Suppressor macrophage (primary cell): ENCODE measurements at places on chromosomes 4 and X.

DNA sequence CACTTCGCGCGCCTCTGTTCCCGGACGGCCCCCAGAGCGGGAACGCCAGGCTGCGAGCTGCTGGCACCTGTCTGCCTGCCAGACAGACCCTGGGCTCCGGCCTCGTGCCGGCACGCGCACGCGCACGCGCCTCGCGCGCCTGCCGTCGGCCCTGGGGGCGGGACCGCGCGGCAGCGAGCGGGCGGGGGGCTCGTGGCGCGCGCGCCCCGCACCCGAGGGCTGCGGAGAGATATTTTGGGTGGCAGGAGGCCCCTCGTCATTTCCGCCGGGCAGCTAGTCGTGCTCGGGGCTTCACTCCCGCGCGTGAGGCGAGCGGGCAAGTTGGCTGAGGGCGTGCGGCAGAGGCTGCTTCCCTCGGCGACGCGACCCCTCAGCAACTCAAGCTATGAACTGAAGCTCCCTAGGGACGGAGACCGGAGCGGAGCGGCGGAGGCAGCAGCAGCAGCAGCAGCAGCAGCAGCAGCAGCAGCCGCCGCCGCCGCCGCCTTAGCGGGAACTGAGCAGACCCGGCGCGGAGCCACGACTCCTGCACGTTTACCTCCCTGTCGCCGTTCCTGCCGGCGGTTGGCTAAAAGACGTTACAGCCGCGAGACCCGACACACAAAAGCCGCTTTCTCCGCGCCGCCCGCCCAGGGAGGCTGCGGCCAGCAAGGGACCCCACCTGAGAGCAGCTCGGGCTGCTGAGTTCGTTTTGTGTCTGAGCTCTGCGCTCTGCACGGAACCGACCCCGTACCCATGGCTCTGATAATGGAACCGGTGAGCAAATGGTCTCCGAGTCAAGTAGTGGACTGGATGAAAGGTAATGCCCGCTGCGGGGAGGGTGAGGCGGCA, at the start of gene CNKSR2:
CNKSR2 (plus strand) TSS at position 256 of the 831 bp plus-strand sequence; CDS start at position 736, 480 bp downstream.
- DNase-seq = peak; percentile 35

DNA sequence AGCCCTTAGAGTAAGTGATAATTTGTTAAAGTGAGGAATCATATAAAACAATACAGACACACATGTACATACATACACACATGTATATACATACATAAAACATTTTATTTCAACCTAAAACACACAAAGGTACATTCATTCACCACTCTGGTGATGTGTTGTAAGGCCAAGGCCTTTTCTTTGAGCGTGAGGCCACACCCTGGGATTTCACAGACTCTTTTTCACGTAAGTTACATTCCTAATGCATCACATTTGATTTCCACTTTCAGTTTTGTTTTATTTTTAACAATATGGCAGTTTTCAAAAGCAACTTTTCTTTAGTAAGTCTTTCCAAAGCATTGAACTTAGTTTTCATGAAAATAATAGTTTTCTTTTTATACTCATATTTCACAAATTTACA, 170.7 kb downstream of the COL4A6 start:
- DNase-seq = no peak

- DNase-seq = no peak
Observed at GRCh38 chr4:40969501-40969900, 219.7 kb downstream of the NSUN7 start.

DNA sequence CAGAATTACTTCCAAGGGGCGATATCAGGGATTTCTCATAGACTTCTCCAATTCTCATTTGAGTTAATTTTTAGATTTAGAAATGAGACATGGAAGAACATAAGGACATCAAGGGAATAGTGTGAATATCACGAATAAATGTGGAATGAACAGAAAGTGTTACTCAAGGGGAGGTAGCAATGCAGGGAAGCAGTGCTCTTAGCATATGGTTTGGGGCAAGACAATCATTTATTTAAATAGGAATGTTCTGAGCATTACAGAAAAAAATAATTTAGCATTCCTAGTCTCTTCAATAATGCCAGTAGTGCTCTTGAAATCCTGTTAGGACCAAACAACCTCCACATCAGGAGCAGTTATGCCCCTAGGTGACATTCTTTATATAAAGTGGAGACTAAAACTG, 55.6 kb downstream of the TXK start:
- DNase-seq = no peak

DNA sequence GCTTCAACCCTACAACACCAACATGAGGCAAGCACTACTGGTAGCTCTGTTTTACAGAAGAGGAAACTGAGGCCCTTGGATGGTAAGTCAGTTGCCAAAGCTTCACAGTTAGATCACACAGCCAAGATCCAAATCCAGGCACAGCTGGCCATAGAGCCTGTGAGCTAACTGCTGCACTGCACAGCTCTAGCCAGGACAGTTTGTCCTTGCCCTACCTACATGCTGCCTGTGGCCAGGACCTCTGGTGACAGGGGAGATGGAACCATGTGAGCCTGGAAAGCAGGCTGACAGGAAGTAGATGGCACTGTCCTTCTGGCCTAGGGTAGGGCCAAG, 257.8 kb downstream of the FBXW7 start:
- no peak for DNase-seq

DNA sequence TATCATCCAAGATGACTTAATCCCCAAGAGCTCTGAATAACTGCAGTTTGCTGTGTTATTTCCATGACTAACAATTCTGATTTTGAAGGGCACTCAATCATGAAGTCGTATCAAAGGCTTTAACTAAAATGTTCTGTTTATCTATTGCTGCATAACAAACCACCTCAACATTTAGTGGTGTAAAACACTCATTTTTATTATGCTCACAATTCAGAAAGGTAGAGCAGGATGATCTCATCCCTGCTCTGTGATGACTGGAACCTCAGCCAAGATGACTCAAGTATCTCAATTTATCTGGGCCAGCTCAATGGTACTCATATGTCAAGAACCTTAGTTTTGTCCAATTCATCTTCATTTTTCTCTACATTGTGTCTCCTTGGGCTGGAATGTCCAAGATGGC, 451.1 kb downstream of the PPARGC1A start:
- no peak for DNase-seq

DNA sequence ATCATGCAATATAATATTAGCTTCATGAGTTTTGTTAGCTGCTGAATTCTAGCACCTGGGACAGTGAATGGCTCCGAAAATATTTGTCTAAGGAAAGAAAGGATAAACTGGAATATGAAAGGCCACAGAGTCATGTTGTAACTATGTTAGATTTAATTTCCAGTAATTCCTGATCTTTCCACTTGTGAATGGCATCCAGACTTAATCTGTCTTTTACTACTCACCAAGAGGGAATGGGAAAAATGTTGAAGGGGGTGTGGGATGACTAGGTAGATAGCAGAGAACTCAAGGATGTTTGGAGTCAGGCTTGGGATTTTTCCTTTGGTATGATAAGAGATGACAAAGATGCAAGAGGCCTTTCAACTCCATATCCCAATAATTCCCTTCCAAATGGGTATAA, 9.4 kb downstream of the ADH6 start:
- DNase-seq = no peak

- DNase-seq = peak; percentile 47
Observed at GRCh38 chrX:8815460-8816065, 14.4 kb upstream of the FAM9A start.

- DNase-seq = peak; percentile 59
Observed at GRCh38 chr4:73815145-73815544, 21.3 kb upstream of the CXCL6 start.

DNA sequence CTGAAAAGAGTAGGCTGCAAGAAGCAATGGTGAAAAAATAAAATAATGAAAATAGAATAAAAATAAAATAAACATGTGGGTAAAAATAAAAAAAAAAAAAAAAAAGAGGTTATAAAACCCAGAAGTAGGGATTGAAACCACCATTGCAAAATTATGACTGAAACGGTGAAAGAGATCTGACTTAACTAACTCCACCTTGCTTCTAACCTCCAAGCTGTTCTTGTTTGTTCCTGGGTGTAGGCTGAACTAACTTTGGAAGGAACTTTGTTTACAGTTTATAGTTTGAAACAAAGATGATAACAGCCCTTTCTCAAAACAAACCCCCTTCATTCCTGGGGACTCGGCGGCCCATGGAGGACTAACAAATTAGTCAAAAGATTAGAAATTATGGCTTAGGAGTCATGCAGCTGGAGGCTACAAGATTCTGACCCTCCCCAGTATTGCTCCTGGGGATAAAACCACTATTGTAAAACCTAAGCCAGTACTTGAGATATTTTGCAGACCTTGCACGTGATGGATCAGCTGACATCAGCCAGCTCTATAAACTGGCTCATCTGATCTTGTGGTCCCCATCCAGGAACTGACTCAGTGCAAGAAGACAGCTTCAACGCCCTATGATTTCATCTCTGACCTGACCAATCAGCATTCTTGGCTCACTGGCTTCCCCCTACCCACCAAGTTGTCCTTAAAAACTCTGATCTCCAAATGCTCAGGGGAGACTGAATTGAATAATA, 30.4 kb downstream of the DDX60L start:
- peak; percentile 78 for DNase-seq

- DNase-seq = no peak
Observed at GRCh38 chr4:92050875-92051274, 252.9 kb upstream of the GRID2 start.

DNA sequence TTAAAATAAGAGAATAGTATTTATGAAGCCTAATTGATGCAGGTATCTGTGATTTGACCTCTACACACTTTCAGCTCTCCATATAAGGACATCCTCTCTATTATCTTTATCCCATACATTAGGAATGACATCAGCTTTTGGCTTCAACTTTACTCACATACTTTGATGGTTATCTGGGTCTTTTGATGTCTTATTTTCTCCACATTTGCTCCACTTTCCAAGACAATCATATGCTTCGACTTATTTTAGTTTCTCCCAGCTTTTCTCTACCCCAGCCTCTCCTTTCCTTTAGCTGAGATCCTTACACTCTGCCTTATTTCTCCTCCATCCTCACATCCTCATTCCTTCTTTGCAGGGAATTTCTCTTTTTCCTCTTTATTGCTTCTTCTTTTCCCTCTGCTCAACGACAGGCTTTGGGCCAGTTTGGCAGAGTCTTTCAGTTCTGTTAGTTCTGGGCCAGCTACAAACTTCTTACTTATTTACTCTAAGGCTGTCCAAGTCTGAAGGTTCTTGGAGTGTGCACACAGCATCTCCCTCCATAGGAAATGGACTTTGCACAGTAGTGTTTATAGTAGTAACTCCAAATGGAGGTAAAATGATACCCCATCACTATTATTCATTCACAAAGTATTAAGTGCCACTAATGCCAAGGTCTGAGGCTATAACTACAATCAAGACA, 50.5 kb downstream of the SLC4A4 start:
- no peak for DNase-seq
